ENCODE measurements at places on chromosomes 7 and 10.

GRCh38 chr10:79300711-79301110 is 46.6 kb upstream of the PPIF start:
- no peak for DNase-seq

DNA sequence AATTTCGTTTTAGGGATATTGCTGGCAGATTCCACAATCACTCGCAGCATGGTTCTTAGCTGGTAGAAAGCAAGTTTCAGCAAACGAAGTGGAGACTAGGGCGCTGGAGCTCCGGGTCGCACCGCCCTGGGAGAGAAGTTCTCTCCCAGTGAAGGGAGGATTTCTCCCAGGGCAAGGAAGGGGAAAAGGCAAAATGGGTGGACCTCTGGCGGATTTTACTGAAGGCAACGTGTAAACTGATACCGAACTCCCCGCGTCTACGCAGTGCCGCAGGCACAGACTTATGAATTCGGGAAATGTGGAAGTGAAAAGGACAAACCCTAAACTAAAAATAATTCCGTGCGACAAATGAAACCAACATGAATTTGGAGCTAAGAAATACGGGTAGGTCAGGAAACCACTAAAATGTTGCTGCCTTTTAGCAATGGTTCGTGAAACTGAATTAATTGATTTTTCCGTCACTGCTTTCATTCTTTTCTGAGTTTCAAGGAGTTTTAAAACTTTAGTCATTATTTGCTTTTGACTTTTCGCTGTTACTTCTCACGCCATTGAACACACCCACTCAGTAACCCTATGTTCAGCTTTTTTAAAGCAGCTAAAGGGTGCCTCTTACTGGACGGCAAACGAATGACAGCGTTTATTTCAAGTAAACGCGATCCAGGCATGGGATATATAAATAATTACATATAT is at the start of gene MYOF:
MYOF (minus strand) TSS at position 190 of the 690 bp plus-strand sequence; CDS start at position 50, 140 bp downstream.
- peak; percentile 13 for DNase-seq

DNA sequence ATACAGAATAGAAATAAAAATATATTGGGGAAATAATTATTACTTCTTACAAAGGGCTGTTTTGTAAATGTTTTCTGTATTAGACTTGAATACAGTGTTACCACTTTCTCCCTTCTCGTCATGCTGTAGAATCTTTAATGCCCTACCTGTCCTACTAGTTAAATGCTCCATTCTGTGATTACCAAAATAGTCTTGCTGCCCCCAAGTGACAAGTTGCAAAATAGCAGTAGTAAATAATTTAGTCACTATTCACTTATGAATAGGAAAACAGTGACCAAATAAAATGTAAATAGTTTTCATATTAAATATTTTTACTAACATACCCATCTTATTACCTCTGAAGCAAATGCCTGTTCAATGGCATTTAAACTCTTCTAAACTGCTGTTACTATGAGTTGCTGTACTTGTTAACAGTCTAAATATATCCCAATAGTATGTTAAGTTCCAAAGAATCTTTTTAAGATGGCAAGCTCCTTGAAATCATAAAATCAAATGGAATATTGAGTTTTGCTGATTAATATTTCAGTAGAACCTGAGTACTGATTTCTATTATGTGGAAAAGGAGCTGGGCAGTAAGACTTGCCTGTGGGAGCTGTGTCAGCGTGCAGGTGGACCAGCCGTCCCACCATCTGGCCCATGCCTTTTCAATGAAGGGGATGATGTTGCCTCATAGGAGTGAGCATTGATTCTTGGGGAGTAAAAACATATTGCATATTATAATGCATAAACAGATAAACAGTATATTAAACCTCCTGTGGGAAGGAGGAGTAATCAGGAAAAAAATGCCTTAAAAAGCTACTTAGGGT is 18.1 kb upstream of the OIT3 start:
- DNase-seq: no peak

GRCh38 chr10:103983367-103983911 is 16.5 kb downstream of the SLK start:
- DNase-seq: no peak

DNA sequence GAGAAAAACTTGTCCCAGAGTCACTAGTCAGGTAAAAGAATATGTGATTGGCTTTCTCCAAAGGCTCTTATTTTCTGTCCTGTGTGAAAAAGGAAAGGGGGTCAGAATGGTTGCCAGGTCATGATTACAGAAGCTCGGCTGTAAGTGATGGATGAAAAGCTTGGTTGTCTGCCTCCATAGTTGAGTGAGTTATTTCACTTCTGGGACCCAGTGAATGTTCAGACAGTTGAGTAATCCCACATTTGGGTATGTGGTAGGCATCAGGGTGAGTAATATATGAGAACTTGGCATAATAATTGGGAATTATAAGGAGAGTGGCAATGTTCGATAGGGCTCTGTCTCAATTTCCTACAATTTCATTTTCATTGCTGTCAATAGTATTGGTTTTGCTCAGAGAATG is 72.5 kb downstream of the BBS9 start:
- DNase-seq: no peak

GRCh38 chr10:129494740-129495139 is 27.7 kb downstream of the MGMT start:
- no peak for DNase-seq

DNA sequence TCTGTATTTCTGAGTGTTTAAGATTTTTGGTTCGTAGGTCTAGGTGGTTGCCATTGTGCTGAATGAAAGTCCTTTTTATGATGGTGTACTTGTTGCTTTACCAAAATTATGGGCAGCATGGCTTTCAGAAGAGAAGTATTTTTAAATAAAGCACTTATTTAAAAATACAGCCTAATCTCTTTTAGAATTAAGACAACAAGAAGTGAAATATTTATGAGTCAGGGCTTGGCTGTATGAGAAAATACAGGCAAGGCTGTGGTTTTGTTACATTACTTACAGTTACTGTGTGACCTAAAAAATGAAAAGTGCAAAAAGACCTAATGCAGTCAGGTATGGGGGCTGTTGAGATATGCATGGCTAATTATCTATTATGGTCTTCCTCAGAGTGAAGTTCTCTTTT is 185.2 kb upstream of the PPP1R3A start:
- no peak for DNase-seq

DNA sequence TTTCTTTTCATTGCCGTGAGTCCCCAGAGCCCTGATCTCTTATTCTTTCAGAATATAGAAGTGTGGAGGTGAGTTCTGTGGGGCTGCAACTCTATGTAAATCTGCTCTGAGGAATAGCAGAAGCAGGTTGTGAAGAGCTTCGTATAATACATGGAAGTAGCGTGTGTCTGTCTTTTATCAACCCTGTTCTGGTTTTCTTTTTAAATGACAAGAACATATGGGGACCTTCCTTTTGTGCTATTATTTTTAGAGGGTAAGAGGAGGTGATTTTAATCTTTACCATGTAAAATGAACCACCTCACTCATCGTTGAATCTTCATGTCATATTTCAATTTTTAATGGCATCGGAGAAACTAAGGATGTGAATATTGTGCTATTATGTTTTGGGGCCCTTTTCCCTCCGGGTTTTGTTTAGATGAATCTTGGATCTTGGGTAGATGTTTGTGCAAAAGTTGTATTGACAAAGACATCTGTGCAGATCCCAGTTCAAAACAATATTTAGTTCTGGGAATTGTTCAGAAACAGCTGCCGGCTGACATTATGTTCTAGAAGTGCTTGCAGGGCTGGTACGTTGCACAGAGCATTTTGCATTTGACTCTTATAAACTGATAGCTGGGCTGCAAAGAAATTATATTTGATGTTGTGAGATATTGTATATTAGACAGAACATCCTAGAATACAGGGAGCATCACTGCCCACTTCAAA is 46.7 kb downstream of the PLXDC2 start:
- DNase-seq: no peak

DNA sequence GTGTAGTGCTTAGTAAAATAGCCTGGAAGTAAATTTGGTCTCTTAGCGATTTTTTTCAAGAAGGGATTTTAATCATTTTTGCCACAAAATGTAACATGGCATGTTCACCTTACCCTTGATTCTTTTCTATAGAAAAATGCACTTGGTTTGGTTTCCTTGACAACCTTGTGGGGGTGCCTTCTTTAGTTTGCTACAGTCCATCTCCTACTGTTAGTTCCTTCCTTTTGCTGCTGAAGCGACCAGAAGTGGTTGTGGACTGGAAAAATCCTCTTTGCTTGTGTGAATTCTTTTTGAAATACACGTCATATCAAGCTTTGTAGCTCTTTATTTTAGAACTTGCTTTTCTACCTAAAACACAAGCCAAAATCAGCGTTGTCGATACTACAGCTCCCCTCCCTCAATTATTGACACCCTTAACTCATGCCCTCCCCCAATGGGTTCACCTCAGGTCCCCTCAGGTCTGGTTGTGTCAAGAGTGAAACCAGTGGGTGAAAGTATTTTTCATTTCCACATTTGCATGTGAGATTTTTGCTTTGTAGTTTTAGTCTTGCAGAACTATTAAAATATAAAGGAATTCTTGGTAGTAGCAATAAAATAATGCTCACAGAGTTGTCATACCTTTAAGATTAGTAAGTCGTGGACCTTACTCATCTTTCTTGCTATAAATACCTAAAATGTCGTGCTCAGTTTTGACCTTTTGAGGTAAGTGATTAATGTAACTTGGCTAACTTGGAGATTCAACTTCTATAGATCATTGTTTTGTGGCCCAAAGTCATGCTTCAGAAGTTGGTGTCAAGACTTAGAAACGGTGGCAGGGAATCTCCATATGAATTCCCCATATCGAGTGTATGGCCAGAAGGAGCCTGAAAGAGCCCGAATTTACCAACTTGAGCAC is 1.5 kb downstream of the ACTR3B start:
- no peak for DNase-seq

GRCh38 chr10:36717118-36717517 is 408.3 kb upstream of the ANKRD30A start:
- no peak for DNase-seq
